Stimulated activated CD4-positive, alpha-beta T cell treated with anti-CD3 and anti-CD28 coated beads, Interleukin-2, amount 100 ng/mL, for 48 hours (primary cell): ENCODE measurements at places on chromosomes 2 and 18.

- no peak for DNase-seq
Measured at GRCh38 chr18:42549596-42549995, 565.9 kb downstream of the RIT2 start.

- no peak for DNase-seq
Measured at GRCh38 chr2:121039679-121040078, 245.3 kb downstream of the TFCP2L1 start.

- no peak for DNase-seq
Measured at GRCh38 chr2:96788442-96789244, 27.4 kb upstream of the CNNM3 start.

GRCh38 chr2:72032481-72033041, 115.1 kb downstream of the CYP26B1 start:
- DNase-seq = no peak

GRCh38 chr2:167544602-167545001, 656.3 kb downstream of the XIRP2 start:
- no peak for DNase-seq

GRCh38 chr2:110647777-110648176, 30.1 kb downstream of the BUB1 start:
- no peak for DNase-seq

- DNase-seq = no peak
Measured at GRCh38 chr18:74389171-74389927, 67.8 kb downstream of the DIPK1C start.

GRCh38 chr18:59242906-59243305, 22.9 kb downstream of the GRP start:
- no peak for DNase-seq

DNA sequence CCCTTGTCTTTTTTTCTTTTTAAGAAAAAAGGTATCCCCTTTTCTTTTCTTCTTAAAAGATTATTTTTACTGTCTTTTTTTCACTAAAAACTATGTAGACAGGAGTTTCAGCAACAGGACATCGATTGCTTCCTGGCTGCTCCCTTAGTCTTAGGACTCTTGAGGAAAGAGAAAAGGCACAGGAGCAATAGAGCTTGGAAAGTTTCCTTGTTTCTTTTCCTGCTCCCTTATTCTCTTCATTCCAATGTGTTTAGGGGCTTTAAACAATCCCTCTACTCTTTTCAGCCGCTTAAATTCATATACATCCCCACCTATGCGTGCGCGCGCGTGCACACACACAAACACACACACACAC, 225.9 kb upstream of the FBXO11 start:
- no peak for DNase-seq

DNA sequence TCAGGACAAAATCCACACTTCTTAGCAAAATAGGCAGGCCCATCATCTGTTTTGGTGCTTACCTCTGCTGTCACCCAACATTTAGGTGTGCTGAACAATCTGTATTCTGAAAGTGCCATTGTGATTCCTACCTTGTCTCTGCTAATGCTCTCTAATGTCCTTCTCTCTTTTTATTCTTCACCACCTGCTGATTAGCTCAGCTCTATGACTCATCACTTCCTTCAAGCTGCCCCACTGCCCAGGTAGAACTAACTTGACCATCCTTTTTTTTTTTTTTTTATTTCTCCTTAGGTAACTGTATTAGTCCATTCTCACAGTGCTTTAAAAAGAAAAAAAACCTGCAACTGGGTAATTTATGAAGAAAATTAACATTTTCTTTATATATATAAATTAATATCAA, 478.7 kb upstream of the POU3F3 start:
- DNase-seq = no peak

DNA sequence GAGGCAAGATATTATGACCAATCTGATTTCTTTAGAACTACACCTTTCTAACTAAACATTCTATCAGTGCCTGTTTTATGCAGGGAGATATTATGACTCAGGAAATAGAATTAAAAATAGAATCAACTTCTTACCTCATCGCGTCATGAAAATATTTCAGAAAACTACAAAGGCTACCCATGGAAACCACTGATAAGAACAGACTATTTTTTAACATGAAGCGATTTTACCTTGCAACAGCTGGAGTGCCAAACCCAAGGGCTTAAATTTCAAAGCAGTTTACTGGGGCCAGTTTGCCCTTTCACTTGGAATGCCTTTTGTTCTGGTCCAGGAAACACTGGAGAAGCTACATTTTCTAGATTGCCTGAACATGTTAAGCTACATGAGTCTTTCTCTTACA, 304.8 kb upstream of the CCDC68 start:
- DNase-seq = no peak

GRCh38 chr18:5253910-5254309, 41.6 kb downstream of the ZBTB14 start:
- no peak for DNase-seq

DNA sequence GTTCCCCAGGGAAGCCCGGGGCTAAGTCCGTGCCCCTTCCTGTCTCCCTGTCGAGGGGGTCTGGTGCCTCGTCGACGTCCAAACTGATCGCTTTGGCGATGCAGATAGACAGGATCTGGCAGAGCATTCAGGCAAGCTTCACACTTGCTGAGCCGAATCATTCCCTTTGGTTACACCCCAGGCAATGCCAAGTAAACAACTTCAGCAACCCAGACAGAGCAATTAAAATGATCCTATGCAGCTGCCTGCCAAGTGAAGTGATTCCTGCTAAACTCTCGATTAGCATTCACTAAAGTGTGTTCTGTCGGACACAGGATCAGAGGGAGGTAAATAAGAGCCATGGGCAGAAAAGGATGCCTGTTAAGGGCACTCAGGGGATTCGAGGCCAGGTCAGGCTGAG, 108.2 kb upstream of the RAB12 start:
- no peak for DNase-seq

- no peak for DNase-seq
Measured at GRCh38 chr2:40654346-40654745, 202.5 kb upstream of the SLC8A1 start.

DNA sequence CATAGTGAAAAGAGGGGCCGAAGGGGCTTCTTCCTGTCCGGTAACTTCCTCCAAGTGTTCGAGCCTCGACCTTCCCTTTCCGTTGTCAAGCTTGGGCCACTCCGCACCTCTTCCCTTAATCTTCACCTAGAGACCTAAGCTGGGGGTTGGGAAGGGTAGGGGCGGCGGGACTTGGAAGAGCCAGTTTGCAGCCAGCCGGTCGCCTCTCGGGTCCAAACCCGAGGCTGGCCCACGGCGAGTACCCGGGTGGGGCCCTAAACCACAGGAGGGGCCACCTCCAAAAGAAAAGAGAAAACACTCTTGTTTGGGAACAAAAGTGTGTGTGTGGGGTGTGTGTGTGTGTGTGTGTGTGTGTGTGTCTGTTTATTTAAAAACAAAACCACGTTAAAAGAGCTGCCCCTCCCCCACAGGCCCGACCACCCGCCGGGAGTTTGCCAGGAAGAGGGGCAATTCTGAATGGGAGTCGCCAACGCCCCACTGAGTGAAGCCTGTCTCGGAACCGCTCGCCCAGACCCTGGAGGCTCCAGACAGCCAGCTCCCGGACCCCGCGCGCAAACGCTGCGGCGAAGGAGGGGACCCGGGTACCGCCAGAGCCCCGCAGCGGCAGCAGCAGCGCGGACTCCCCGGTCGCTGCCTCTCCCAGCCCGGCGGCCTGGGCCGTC, 488 bp upstream of the RHOB start:
- no peak for DNase-seq

DNA sequence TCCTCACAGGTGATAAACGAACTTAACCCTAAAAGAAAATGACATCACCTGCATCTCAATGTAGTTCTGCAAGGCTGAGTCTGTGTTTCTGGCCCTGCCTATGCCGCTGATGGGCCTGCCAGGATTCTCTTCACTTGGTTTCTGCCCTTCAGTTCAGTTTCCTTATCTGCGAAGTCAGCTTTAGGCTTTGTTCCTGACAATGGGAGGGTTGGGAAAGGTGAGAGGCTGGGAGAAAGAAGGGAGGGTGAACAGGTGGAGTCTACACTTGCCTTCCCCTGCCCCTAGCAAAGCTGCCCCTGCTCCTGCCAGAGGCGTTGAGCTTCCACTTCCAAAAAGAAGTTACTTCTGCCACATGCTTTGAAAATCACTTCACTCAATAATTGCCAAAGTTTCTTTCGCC, 124.0 kb upstream of the APCDD1 start:
- DNase-seq = no peak

DNA sequence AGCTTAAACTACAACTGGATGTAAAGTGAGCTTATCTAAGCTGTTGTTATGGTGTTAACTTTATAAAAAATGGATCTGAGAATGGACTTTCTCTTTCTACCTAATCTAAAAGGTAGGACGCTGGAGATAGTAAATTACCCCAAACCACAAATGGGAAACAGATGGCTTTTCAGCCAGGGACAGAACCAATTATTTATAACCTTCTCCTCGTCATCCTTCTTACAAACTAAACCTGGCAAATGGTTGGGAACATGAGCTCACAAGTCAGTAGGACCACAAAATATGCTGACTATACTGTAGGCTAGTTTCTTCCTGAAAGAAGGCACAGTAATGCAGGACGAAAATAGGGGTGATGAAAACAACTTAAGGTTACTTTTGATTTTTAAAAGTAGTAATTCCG, 32.7 kb upstream of the ZDBF2 start:
- no peak for DNase-seq
